ENCODE measurements at places on chromosomes 11 and 22. TPM values are rescaled to one million over a fixed set of nuclear protein-coding genes. Genes with fewer than 3 reads are reported as not detected.

GRCh38 chr22:32699686-32700085 is 101.8 kb upstream of the TIMP3 start:
- no peaks in the 10 kb centered on the region for H3K4me1 ChIP-seq
- H3K36me3 ChIP-seq, result no peaks in the 10 kb centered on the region
- no peak for DNase-seq
- H3K4me3 ChIP-seq, result no peak overlapping the region
- peaks cover 4% of the 10 kb centered on the region for H3K27me3 ChIP-seq
- no peak overlapping the region for H3K27ac ChIP-seq

DNA sequence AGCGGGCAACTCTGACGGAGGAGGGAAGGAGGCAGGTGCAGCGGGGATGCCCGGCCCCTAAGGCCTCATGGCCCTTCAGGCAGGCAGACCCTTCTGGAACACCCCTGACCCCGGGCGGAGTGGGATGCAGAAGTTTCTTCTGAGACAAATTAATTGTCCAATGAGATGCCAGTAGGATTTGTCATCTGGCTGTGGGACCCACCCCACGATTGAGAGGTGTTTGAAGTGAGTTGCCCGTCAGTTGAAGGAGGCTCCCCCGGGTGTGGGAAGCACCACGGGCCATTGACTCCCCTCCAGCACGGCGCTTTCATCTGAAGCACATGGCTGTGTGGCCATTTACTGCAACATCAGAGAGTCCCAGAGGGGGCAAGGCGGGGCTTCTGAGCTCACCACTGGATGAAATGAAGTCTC is 527.8 kb downstream of the BRD1 start:
- no peaks in the 10 kb centered on the region for H3K4me1 ChIP-seq
- no peaks in the 10 kb centered on the region for H3K27me3 ChIP-seq
- no peaks in the 10 kb centered on the region for H3K36me3 ChIP-seq
- no peak for DNase-seq

GRCh38 chr11:44402466-44403075 is 92.6 kb upstream of the ALX4 start:
- H3K4me3 ChIP-seq, result no peak overlapping the region
- H3K27me3 ChIP-seq, result peaks cover 7% of the 10 kb centered on the region
- DNase-seq, result no peak
- H3K4me1 ChIP-seq, result no peaks in the 10 kb centered on the region
- no peak overlapping the region for H3K27ac ChIP-seq

DNA sequence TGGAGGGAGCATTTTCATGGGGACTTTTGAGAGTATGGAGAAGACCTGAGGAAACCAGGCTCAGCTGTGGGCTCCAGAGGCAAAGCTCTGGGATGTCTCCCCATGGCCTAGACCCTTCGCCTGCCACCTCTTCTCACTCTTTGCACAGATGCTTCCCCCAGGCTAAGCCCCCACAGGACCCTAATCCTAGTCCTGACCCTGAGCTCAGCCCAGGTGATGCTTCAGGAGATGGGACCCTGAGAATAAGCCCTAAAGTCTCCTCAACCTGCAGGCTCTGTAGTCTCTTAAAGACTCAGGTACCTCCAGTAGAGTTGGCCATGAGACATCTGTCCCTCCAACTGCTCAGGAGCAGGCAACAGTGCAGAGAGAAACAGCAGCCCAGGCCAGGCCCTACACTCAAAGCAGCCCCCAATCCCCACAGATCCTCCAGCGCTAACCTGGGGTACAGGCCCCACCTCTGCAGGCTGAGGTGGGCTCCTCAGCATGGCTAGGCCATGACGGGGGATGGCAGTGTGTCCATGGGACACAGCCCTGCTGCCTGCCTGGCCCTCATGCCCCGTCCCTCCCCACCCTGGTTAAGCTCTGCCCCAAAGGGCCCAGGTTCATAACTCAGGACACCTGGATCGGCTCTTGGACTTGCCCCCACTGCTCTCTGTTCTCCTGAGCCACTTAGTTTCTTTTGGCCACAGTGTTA is 39.4 kb downstream of the GGTLC2 start:
- H3K36me3 ChIP-seq, result no peaks in the 10 kb centered on the region
- no peak overlapping the region for H3K4me3 ChIP-seq
- H3K4me1 ChIP-seq, result no peaks in the 10 kb centered on the region
- H3K27ac ChIP-seq, result no peak overlapping the region
- H3K27me3 ChIP-seq, result no peaks in the 10 kb centered on the region

DNA sequence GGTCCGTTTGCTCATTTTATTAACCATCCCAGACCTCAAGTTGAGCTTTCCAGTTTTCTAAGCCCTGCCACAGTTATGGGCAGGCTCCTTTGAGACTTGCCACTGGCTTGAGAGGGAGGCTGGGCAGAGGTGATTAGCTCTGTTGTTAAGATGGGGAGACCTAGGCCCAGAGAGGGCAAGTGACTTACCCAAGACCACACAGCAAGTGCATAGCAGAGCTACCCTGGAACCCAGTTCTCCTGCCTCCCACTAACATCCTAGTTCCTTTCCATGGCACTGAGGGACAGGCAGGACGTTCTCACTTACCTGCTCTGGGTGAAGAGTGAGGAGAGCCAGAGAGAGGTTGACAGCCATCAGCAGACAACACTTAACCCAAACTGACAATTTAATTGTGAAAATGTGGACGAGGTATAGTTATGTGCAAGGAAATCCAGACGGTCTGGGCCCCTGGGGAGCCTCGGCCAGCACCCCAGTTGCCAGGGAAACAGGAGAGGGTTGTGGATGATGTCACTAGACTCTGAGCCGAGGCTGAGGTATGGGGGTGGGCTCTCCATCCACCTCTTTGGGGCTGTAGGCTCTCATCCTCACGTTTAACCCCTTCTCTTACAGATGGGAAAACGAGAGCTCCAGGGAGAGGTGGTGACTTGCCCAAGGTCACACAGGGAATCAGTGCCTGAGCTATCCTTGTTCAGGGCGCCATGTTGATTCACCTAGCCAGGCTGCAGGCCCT is 12.3 kb upstream of the WNT11 start:
- no peaks in the 10 kb centered on the region for H3K36me3 ChIP-seq
- no peaks in the 10 kb centered on the region for H3K4me1 ChIP-seq
- H3K27me3 ChIP-seq, result no peaks in the 10 kb centered on the region
- no peak for DNase-seq
- H3K4me3 ChIP-seq, result no peak overlapping the region
- no peak overlapping the region for H3K27ac ChIP-seq

GRCh38 chr11:13837286-13837685 is 125.2 kb upstream of the SPON1 start:
- DNase-seq, result no peak
- no peaks in the 10 kb centered on the region for H3K27me3 ChIP-seq
- no peak overlapping the region for H3K27ac ChIP-seq

- DNase-seq, result peak; percentile 9
- H3K36me3 ChIP-seq, result no peaks in the 10 kb centered on the region
- H3K4me1 ChIP-seq, result peaks cover 20% of the 10 kb centered on the region
- H3K4me3 ChIP-seq, result no peak overlapping the region
- no peaks in the 10 kb centered on the region for H3K27me3 ChIP-seq
These were observed 14.1 kb downstream of the SPECC1L start for GRCh38 chr22:24284747-24285203.

ADORA2A gene
- total RNA-seq, result 16.4 TPM

GAS2 gene
- 2.2 TPM for total RNA-seq

Data from CD4-positive, alpha-beta T cell (primary cell).